ENCODE measurements at places on chromosomes 11 and 22.

- DNase-seq = peak; percentile 94
These were observed 2.6 kb upstream of the GCAT start for GRCh38 chr22:37804881-37805809.

DNA sequence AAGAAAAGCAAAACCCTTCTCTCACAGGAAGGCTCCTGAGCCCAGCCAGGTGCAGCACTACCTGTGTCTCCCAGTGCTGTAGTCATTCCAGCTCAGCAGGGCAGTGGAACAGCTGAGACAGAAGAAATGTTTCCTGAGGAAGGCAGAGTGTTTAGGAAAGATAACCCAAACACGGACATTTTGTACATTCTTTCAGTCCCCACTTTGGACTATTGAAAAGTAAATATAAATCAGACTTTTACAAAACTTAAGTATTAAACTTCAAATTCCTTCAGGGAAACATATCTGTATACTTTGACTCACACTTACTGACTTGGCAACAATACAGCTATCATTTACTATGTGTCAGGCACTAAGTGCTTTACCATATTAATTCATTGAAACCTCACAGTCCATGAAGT lies 40.4 kb downstream of the RRAS2 start:
- no peak for DNase-seq

- DNase-seq = no peak
These were observed 535.1 kb downstream of the KCNA4 start for GRCh38 chr11:29481738-29482137.

GRCh38 chr11:58980159-58980843 lies 41.0 kb downstream of the GLYATL1 start:
- no peak for DNase-seq

DNA sequence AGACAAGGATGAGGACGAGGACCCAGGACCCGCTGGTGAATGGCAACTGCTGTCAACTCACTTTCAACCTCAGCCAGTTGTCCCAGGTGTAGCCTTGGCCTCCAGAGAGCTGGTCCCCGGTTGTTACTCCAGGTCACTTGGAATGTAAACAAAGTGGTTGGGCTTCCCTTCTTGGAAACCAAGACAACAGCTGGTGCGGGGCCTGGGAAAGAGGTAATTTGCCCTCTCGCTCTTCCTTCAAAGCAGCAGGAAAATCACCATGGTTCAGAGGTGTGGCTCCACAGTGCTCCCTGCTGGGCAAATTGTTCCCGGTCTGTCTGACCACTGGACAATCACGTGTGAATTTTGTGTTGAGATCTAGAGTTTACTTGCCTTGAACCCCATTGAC lies 15.0 kb downstream of the SLC1A2 start:
- peak; percentile 84 for DNase-seq

DNA sequence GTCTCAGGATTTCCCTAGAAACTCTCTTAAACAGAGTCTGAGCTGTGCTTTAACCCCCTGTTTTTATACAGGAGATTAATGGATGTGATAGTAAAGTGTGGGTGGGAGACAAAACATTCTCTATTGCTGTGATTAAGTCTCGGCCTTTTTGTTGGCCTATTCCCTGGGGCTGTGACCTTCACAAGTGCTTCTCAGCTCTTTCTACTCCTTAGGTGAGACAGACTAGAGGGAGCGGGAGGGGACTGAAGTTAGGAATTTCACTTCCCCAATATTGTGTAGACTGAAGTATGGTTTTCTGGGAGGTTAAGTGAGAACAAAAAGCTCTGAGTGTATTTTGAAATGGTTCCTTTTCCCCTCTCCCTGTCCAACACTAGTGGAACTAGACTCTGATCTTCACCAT lies 29.8 kb upstream of the OR8B8 start:
- DNase-seq = no peak

All from aorta (tissue), 5 donors.